Smooth muscle cell of trachea (primary cell): ENCODE measurements at places on chromosomes 12 and 14. TPM values are rescaled to one million over a fixed set of nuclear protein-coding genes. Genes with fewer than 3 reads are reported as not detected.

KRT5 gene
- 0.50 and 6.7 TPM in 2 replicates for total RNA-seq

ERBB3 gene
- total RNA-seq: 0.33 and 2.3 TPM in 2 replicates

ZNF891 gene
- 1.2 and 1.7 TPM in 2 replicates for total RNA-seq

C12orf43 gene
- 13.8 and 14.2 TPM in 2 replicates for total RNA-seq
